GM12878 (cell line): ENCODE measurements at places on chromosomes 4 and X. TPM values are rescaled to one million over a fixed set of nuclear protein-coding genes. Genes with fewer than 3 reads are reported as not detected.

Gene FAAH2
- total RNA-seq, result 0.97 and 1.5 TPM in 2 replicates

Gene GNRHR
- total RNA-seq, result not detected in 2 replicates

Gene TBX22
- total RNA-seq, result not detected in 2 replicates

Gene NLGN3
- 0.33 and 0.56 TPM in 2 replicates for total RNA-seq

Gene BLTP1
- total RNA-seq, result 17.3 and 18.8 TPM in 2 replicates

Gene YIPF7
- not detected in 2 replicates for total RNA-seq

Gene ASB9
- total RNA-seq, result 0.31 and 0.35 TPM in 2 replicates

Gene GABRG1
- not detected in 2 replicates for total RNA-seq

Gene SMPX
- not detected in 2 replicates for total RNA-seq

Gene SPACA5
- total RNA-seq, result not detected in 2 replicates

Gene PPP1R2C
- not detected in 2 replicates for total RNA-seq

Gene TSC22D3
- 14.1 and 16.3 TPM in 2 replicates for total RNA-seq
